NCI-H1417 (cell line): ENCODE measurements at places on chromosomes 5 and 9.

DNA sequence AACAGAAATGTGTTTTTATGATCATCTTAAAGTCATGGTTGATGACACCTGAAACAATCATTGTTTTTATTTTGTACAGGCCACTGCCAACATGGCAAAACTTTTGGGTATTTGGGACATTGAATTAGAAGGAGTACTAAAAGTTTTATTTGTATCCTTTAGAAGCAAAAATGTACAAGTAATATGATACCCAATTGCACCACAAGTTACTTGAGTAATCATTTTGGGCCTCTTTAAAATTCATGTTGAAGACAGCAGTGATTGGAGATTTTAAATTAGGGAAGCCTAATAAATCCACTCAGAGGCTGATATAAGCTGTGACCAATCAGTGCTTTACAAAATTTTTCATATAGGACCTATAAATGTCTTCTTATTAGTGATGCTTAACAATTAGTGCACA lies 212.9 kb downstream of the MARCHF11 start:
- DNase-seq = no peak

DNA sequence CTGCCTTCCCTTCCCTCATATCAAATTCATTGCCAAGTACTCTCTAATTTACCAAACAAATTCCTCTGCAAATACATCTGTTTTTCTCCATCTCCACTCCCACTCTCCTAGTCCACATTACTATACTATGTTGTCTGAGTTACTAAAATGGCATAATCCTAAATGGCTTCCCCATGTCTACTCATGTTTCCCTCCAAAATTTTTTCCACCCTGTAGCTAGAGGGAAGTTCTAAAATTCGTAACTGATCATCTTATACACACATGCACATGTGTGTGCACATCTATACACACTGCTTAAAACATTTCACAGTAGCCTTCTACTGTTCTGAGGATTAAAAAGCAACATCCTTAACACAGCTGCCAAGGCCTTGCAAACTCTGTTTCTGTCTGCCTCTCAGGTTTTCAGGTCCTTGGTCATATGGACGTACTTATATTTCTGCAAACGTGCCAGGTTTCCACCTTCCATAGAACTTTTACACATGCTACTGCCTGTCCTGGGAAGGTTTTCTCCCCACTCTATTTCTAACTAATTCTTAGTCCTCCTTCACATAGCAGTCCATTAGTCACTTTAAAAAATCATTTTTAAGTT lies 140.6 kb downstream of the LURAP1L start:
- DNase-seq = no peak

DNA sequence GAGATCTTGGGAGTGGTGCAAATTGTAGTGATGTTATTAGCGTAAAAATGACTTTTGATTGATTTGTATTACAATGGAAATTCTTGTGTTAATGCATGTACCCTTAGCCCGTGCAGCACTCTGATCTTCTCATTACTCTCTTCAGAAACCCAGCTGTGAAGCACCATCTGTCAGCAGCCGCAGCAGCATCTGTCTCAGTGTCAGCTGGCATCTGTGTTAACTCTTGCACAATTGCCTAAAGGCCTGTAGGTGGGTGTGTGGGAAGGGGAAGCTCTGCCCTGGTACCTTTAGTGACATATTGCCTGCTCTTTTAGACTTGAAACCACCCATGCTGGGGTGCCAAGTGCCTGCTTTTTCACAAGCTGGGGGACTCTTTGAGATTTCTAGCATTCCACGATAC lies 101.3 kb downstream of the FBXL7 start:
- no peak for DNase-seq

GRCh38 chr5:411728-412127 lies 31.2 kb upstream of the EXOC3 start:
- DNase-seq = peak; percentile 27

DNA sequence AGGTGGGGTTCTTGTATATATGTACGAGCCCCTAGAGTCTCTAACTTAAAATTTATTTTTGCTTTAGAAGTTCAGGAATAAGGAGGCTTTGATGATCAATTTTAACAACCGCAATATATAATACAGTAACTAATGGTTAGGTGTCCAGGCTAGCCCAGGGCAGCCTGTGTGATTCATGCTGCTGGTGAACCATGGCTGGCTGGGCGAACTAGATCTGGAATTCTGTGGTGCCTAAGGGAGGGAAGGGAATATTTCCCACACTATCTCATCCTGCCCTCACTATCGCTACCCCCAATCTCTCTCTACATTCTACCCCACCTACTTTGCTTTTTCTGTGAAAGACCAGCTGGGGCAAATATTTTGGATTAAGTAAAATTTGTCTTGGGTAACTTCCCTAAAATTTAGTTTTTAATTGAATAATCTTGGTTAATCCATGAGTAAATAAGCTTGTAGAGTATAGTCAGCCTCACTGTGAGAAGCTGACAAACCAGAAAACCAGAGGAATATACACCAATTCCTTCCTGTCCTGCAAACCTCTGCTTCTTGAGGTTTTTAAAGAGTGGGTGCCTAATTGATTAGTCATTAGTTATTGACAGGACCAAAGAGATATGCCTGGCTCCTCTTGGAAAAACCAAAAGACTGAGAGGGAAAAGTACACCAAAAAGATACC lies 115.1 kb upstream of the CCDC152 start:
- DNase-seq = no peak

DNA sequence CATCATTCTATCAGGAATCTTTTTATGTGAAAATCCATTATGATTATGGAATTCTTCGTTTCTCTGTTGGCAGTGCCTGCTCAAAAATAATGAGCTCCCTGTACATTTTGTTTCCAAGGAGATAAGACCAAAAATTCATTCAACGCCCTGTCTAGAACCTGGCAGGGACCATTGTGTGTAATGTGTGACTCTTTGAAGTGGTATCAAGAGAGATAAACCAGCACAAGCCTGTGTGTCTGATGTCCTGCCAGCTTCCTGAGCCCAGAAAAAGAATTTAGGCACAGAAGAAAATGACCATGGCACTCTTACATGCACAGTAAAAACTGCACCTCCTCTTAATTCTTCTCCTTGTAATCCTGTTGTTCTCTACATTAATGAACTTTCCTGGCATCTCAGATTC lies 177.4 kb downstream of the SAXO1 start:
- DNase-seq = no peak

DNA sequence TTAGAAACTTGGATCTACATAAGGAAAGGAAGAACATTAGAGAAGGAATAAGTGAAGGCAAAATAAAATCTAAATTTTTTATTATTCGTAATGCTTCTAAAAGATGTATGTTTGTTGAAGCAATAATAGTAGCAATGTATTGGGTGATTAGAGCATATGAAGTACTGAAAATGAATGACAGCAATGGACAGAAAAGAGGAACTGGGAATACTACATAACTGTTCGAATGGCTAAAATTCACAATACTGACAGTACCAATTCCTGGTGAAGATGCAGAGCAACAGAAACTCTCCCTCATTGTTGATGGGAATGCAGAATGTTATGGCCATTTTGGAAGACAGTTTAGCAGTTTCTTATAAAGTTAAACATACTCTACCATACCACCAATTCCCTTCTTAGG lies 177.3 kb upstream of the SPEF2 start:
- DNase-seq = no peak

DNA sequence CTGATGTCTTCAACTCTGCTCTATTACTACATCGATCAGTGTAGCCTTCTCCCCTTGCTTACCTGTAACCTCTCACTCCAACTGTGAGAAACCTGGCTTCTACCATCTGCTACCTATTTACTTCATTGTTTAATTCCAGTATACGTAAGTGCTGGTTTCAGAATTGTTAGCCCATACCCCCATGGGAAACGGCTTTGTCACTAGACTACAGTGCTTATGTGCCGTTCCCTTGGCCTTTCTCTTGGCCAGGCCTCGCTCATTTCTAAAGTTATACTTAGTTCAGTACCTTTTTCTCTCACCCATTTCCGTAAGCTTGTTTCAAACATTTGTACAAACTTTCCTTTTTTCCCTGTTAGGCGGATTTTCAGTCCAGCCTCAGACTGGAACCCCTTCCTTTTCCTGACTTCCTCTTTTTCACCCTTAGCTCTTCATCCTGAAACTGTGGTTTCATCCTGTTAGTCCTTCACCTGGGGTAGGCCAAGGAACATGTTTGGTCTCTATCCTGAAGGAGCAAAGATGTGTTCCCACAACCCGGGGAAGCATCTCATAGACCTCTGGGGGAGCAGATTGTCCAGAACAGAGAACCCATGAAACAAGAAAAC lies 21.7 kb downstream of the ALG2 start:
- no peak for DNase-seq

GRCh38 chr9:136733611-136734010 lies 9.1 kb downstream of the LCN10 start:
- DNase-seq = no peak

- DNase-seq = no peak
Observed at GRCh38 chr9:127087836-127088235, 34.6 kb downstream of the ANGPTL2 start.

GRCh38 chr5:6556089-6556801 lies 76.6 kb downstream of the NSUN2 start:
- no peak for DNase-seq

DNA sequence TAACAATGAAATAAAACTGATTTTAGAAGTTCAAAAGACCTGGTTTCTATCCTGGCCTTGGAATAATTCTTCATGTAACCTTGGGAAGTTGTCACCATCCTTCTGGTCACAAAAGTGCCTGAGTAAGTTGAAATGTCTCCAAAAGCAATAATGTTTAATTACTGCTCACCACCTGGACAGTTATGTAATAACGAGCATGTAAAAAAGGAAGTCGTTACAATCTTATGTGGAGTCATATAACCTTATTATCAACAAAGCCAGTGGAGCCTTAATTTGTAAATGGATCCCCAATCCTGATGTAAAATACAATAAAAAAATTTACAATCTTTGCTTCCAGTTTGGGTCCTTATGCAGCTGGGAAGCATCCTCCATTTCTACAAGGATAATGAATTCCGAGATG lies 64.2 kb upstream of the GPR151 start:
- no peak for DNase-seq

- DNase-seq = no peak
Observed at GRCh38 chr5:150862070-150862469, 15.7 kb downstream of the IRGM start.

- DNase-seq = no peak
Observed at GRCh38 chr5:142013734-142014521, 1.1 kb upstream of the GNPDA1 start.

DNA sequence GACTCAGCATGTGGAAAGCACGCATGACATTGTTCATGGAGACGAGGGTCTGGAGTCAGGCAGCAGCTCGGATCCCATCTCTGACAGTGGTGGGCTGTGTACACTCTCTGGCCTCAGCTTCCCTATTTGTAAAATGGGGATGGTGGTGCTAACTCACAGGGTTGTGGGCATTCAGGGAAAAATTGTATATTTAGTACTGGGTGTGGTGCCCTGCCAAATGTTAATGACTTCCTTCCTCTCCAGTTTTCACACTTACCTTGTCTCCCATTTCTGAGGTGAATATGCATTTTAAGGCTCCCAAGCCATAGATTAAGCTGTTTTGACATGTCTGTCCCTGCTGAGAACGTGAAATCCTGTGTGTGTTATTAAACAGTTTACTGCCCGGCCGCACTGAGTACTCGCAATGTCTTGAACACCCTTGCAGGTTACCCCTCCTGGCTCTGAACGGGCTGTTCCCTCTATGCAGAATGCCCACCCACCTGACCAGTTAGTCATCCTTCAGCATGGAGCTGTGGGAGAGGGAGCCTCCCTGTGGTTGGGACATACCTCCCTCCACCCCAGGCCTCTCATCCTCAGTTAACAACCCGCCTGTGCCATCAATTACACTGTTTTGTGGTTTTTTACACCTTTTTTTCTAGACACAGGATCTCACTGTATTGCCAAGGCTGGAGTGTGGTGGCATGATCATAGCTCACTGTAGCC lies 25.8 kb downstream of the TJP2 start:
- no peak for DNase-seq

- DNase-seq = no peak
Observed at GRCh38 chr5:145554399-145554798, 280.7 kb downstream of the PRELID2 start.

GRCh38 chr5:125148076-125148475 lies 401.6 kb upstream of the ZNF608 start:
- DNase-seq = no peak

DNA sequence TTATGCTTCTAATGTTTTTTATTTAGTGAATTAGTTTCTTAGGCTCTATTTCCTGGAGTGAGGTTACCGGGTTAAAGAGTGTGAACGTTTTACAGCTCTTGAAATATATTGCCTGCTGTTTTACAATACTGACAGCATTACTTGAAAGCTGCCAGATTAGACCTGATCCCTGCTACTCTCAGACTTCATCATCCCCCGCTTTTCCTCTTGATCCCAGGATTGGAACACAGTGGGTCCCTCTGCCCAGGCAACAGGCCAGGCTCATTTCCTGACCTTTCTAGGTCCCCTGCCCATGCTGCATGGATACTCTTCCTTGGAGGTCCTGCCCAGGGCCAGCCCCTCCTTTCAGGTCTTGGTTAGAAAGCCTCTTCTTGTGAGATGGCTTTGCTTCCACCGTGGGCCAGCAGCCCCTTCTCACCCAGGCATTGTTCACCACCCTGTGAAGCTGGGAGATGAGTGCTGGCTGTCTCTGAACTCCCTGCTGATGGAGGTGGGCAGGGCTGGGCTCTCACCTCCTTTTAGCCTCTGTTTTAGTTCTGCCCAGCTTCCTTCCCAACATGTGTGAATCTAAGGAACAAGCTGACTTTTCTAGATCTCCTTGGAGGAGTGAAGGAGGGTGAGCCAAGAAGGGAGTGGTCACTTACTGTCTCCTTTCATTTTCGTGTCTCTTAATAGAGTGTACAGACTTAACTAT lies 15.5 kb upstream of the FAM120AOS start:
- DNase-seq = no peak

DNA sequence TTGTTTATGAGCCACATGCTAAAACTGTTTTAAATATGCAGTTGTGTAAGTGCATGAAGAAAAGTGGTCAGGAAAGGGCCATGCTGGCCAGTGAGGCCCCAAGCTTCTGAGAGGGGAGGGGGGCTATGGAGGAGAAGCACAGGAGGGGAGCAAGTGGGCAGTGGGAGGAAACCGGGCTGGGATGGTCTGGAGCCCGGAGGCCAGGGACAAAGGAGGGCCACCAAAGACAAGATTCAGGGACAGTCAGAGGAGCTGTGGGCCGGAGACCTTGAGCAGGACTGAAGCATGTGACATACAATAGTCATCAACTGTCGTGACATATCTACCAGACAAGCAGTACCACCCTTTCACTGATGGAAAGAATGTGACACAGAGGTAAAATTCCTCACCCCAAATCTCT lies 333.2 kb upstream of the IRX1 start:
- no peak for DNase-seq

DNA sequence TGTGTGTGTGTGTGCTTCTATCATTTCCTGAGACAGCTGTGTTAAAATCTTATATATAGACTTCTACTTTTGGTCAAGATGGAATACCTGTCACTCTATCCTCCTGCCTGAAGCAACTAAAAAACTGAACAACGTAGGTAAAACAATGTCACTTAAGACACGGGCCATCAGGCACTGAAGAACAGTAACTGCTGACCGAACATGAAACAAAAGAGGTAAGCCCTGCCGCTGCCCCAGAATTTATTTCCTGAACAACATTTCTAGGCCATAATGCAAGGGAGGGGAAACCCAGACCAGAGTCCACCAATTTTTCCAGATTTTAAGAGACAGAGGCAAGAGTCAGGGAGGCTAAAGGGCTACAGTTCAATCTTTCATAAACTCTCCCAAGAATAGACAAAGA lies 156.0 kb downstream of the CDC42SE2 start:
- no peak for DNase-seq

GRCh38 chr9:89005323-89005722 lies 14.1 kb downstream of the S1PR3 start:
- no peak for DNase-seq

- DNase-seq = no peak
Observed at GRCh38 chr9:7265181-7265580, 507.4 kb downstream of the KDM4C start.
